ENCODE measurements at places on chromosomes 12 and 14.

- H3K4me3 ChIP-seq, result peak within 1 kb of the TSS; percentile 100
- peaks cover 10% of the 10 kb centered on the region for H3K4me1 ChIP-seq
- no peaks in the 10 kb centered on the region for H3K36me3 ChIP-seq
- H3K27me3 ChIP-seq, result no peaks in the 10 kb centered on the region
- peak; percentile 86 for DNase-seq
Observed at GRCh38 chr14:74712499-74713394, at the start of the genes AREL1 and FCF1. TSS of gene AREL1 (minus strand) at chr14:74713080. CDS start at chr14:74685615, 27,465 bp downstream. TSS of gene FCF1 (plus strand) at chr14:74713144. CDS start at chr14:74713198, 54 bp downstream.

- peaks cover 5% of the 10 kb centered on the region for H3K36me3 ChIP-seq
- no peak overlapping the region for H3K27ac ChIP-seq
- no peaks in the 10 kb centered on the region for H3K27me3 ChIP-seq
- H3K4me1 ChIP-seq, result no peaks in the 10 kb centered on the region
- DNase-seq, result no peak
Observed at GRCh38 chr14:51628238-51628637, 23.5 kb upstream of the FRMD6 start.

- H3K36me3 ChIP-seq, result no peaks in the 10 kb centered on the region
- DNase-seq, result no peak
- peak overlapping the region; percentile 67 for H3K27ac ChIP-seq
- peaks cover 18% of the 10 kb centered on the region for H3K4me1 ChIP-seq
- H3K4me3 ChIP-seq, result no peak overlapping the region
Observed at GRCh38 chr12:103679421-103680170, 92.5 kb downstream of the STAB2 start.

DNA sequence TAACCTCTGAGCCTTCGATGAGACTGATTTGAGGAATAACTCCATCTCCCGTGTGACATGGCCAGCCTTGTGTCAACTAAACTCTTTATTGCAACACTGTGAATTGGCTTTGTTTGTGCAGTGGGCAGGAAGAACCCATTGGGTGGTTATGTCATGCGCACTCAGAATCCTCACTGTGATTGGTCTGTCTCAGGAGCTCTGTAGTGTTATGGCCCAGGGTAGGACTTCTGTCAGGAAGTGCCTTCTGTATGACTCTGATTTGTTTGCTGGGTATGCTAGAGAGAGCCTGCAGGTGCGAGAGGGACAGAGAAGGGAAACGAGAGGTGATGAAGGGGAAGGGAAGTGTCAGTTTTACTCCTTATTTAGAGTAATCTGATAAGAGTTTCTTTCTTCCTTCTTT, 71.5 kb upstream of the DCD start:
- no peak overlapping the region for H3K27ac ChIP-seq
- H3K4me3 ChIP-seq, result no peak overlapping the region
- no peaks in the 10 kb centered on the region for H3K27me3 ChIP-seq
- H3K4me1 ChIP-seq, result no peaks in the 10 kb centered on the region
- DNase-seq, result no peak

DNA sequence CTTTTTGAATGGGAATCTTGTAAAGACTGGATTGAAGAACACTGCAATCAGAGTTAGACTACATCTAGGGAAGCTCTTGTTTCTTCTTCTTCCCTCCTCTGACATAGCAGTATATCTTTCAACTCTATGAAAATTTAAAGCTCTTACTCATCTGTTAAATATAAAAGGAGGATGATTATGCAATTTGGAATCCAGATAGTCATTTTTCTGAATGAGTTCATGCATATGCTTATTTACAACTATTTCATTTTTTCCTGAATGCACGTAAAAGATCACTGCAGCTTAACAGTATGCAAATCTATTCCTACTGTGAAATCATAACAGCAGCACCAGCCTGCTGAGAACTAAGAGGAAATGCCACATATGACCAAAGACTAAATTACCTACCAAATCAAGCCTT, 133.5 kb upstream of the TMCC3 start:
- no peaks in the 10 kb centered on the region for H3K27me3 ChIP-seq
- no peaks in the 10 kb centered on the region for H3K36me3 ChIP-seq
- DNase-seq, result no peak
- H3K4me3 ChIP-seq, result no peak overlapping the region
- H3K4me1 ChIP-seq, result no peaks in the 10 kb centered on the region

GRCh38 chr14:61145903-61146481, 135.1 kb downstream of the TMEM30B start:
- no peak for DNase-seq
- H3K27me3 ChIP-seq, result peaks cover 10% of the 10 kb centered on the region
- no peak overlapping the region for H3K4me3 ChIP-seq
- H3K36me3 ChIP-seq, result peaks cover 23% of the 10 kb centered on the region
- H3K27ac ChIP-seq, result peak overlapping the region; percentile 92
- H3K4me1 ChIP-seq, result peaks cover 6% of the 10 kb centered on the region

GRCh38 chr12:106119301-106119700, 19.5 kb downstream of the NUAK1 start:
- no peak for DNase-seq
- peaks cover 56% of the 10 kb centered on the region for H3K4me1 ChIP-seq
- H3K27me3 ChIP-seq, result peaks cover 11% of the 10 kb centered on the region
- H3K27ac ChIP-seq, result no peak overlapping the region
- no peak overlapping the region for H3K4me3 ChIP-seq

- peaks cover 10% of the 10 kb centered on the region for H3K27me3 ChIP-seq
- no peak for DNase-seq
- peak overlapping the region; percentile 36 for H3K27ac ChIP-seq
Observed at GRCh38 chr14:103142026-103142425, 18.8 kb downstream of the TNFAIP2 start.

GRCh38 chr12:62581288-62582064, 114.8 kb downstream of the MON2 start:
- no peak overlapping the region for H3K27ac ChIP-seq
- H3K4me3 ChIP-seq, result no peak overlapping the region
- DNase-seq, result no peak
- H3K4me1 ChIP-seq, result no peaks in the 10 kb centered on the region

DNA sequence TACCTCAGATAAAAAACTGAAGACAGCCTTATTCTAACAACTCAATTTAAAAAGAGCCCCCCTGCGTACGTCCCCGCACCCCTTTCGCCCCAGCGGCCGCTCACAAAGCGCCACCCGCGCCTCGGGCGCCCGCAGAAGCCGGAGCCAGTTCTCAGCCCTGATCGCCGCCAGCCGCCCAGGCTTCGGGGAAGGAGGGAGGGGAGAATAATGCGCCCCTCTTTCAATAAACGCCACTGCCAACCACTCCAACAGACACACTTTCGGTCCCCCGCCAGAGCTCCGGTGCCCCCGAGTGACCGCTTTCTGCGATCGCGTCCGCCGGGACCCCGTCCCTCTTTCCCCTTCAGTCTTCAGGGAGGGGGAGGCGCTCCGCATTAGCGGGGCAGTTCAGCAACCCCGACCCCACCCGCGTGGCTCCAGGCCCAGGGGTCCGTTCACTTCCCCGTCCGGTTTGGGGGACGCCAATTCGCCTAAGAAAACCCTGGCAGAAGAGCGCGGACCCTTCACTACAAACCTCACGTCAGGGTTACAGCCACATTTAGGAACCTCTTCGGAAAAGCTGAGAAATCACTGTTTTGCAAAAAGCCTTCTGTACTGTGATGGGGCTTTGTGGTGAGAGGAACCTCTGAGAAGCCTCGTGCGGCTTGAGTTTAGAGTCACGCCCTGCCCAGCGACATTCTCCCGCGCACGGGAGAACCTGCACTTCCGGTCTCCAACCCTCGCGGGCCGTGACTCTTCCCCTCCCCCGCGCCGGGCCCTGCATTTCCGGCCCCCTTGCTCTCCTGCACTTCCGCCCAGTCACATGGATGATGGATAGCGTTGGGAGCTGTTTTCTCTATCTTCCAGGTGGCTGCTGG, 18.7 kb downstream of the FOXG1 start:
- peaks cover 22% of the 10 kb centered on the region for H3K27me3 ChIP-seq
- no peak overlapping the region for H3K27ac ChIP-seq
- peaks cover 4% of the 10 kb centered on the region for H3K36me3 ChIP-seq
- DNase-seq, result peak; percentile 76
- peaks cover 7% of the 10 kb centered on the region for H3K4me1 ChIP-seq

DNA sequence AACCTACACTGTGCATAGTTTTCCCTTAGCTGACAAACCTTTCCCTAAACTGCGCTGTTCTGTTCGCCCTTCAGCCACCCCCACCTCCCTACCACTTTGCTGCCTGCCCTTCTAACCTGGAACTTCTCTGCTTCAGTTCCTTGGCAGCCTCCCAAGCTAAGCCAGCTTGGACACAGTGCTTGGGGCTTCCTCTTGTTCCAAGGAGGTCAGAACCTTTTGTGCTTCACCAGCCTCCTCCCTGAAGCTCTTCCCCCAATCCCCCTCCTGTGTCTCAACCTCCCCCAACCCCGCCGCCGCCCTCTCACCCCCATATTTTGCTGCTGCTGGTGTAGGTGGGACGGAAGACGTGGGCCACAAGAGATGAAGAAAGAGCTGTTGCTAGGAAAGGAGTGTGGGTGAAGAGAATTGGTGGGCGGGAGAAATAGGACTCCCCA, 8.1 kb upstream of the RIC8B start:
- peaks cover 21% of the 10 kb centered on the region for H3K4me1 ChIP-seq
- no peaks in the 10 kb centered on the region for H3K27me3 ChIP-seq
- H3K4me3 ChIP-seq, result no peak overlapping the region
- H3K27ac ChIP-seq, result no peak overlapping the region

GRCh38 chr12:117018276-117018675, 80.9 kb downstream of the TESC start:
- DNase-seq, result no peak
- H3K4me1 ChIP-seq, result peaks cover 10% of the 10 kb centered on the region
- H3K27me3 ChIP-seq, result peaks cover 2% of the 10 kb centered on the region
- H3K4me3 ChIP-seq, result no peak overlapping the region
- peaks cover 13% of the 10 kb centered on the region for H3K36me3 ChIP-seq
- H3K27ac ChIP-seq, result no peak overlapping the region

DNA sequence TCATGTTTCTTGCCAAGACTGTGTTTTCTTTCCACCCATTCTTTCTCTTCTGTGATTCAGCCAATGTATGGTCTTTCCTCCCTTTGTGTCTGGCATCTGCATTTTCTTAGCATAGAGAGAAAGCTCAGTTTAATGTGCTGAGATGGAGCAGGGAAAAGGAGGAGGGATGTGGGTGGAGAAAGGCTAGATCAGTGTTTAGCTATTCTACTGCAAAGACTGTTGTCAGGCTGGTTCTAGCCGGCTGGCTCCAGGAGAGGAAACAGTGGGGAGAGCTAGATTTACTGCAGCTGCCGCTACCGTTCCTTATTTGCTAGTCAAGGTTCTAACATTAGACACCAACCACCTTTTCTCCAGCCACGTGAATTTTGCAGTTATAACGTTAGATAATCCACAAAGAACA, 5.2 kb upstream of the RIMKLB start:
- H3K36me3 ChIP-seq, result no peaks in the 10 kb centered on the region
- H3K27me3 ChIP-seq, result no peaks in the 10 kb centered on the region
- peaks cover 27% of the 10 kb centered on the region for H3K4me1 ChIP-seq
- H3K27ac ChIP-seq, result peak overlapping the region; percentile 60
- DNase-seq, result peak; percentile 46

DNA sequence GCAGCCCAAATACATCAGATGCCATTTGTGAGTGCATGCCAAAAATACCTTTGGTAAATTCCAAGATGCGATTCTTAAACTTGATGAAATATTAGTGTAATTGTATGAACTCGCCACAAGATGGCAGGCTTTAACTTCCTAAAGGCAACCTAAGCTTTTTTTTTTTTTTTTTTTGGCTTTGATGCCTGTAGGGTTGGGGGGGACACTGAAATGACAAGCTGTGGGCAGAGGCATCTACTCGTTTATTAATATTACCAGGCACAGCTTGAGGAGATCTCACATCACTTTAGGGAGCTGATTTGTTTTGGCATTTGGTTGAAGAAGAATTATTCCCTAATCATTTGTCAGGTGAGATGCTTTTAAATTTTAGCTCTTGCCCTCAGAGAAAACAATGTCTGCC, 126.7 kb upstream of the CCDC196 start:
- no peak for DNase-seq
- no peaks in the 10 kb centered on the region for H3K27me3 ChIP-seq
- H3K4me1 ChIP-seq, result peaks cover 14% of the 10 kb centered on the region
- H3K36me3 ChIP-seq, result peaks cover under 1% of the 10 kb centered on the region
- H3K27ac ChIP-seq, result no peak overlapping the region
- no peak overlapping the region for H3K4me3 ChIP-seq

DNA sequence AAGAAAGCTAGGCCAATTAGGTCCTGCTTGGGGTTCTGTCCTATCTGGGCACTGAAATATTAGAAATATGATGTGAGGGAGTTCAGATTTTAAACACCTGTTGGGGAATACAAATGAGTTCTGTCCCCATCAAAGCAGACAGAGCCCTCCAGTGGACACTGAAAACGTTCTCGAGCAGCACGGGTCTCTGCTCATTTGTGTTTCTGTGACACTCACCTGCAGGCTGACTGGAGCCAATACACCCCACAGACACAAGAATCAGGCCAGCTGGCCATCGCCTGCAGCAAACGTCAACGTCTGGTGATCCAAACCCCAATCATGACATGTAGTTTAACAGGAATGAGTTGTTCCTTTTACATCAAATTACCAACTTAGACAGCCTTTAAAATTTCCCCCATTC, 493.4 kb upstream of the TMEM132C start:
- peaks cover 5% of the 10 kb centered on the region for H3K27me3 ChIP-seq
- no peaks in the 10 kb centered on the region for H3K4me1 ChIP-seq
- no peak for DNase-seq
- H3K4me3 ChIP-seq, result no peak overlapping the region
- no peaks in the 10 kb centered on the region for H3K36me3 ChIP-seq

GRCh38 chr12:40144023-40144422, 38.1 kb upstream of the SLC2A13 start:
- no peaks in the 10 kb centered on the region for H3K4me1 ChIP-seq
- H3K27me3 ChIP-seq, result no peaks in the 10 kb centered on the region
- no peaks in the 10 kb centered on the region for H3K36me3 ChIP-seq

GRCh38 chr14:57153286-57153685, 115.4 kb downstream of the EXOC5 start:
- H3K4me3 ChIP-seq, result no peak overlapping the region
- H3K27ac ChIP-seq, result no peak overlapping the region
- no peaks in the 10 kb centered on the region for H3K4me1 ChIP-seq
- no peaks in the 10 kb centered on the region for H3K27me3 ChIP-seq

GRCh38 chr14:45698462-45699134, 445.6 kb upstream of the MIS18BP1 start:
- no peak overlapping the region for H3K4me3 ChIP-seq
- no peaks in the 10 kb centered on the region for H3K27me3 ChIP-seq
- no peaks in the 10 kb centered on the region for H3K4me1 ChIP-seq
- no peaks in the 10 kb centered on the region for H3K36me3 ChIP-seq
- no peak for DNase-seq

DNA sequence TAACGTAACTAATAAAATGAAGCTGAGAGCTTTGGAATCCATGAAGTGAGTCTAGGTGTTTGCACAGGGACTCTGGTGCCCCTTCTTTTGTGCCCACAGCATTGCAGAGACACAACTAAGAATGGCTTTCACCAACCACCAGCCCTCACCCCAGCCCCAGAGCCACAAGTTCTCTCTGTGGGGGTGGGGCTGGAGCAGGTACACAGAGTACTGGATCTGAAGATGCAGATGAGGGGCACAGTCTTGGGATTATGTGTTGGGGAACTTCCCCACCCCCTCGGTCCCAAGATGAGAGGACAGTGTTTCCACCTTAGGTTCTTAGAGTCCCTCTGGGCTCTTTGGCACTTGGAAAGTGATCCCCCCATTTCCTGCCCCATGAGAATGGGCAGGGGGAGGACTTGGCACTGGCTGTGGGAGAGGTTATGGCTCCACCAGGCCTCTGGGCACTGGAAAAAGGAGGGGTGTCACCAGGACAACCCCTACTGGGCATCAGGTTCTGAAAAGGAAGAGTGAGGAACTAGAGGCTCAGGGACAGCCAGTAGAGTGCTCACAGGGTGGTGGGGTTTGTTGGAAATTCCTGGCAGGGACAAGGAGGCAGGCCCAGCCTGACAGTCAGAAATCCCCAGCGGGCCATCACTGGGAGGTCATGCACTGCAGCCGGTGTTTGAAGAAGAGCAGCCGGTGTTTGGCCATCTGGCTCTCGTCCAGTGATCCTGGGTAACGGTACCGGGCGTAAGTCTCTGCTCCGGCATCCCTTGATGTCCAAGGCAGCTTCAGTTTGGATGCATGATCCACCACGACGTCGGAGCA, 6.7 kb downstream of the B4GALNT1 start:
- H3K4me3 ChIP-seq, result peak overlapping the region; percentile 74
- H3K27me3 ChIP-seq, result peaks cover 57% of the 10 kb centered on the region
- DNase-seq, result peak; percentile 64
- H3K27ac ChIP-seq, result peak overlapping the region; percentile 84
- peaks cover 17% of the 10 kb centered on the region for H3K36me3 ChIP-seq

Measured in glutamatergic neuron (in vitro differentiated cells).